ENCODE measurements at places on chromosomes 13 and 19.

DNA sequence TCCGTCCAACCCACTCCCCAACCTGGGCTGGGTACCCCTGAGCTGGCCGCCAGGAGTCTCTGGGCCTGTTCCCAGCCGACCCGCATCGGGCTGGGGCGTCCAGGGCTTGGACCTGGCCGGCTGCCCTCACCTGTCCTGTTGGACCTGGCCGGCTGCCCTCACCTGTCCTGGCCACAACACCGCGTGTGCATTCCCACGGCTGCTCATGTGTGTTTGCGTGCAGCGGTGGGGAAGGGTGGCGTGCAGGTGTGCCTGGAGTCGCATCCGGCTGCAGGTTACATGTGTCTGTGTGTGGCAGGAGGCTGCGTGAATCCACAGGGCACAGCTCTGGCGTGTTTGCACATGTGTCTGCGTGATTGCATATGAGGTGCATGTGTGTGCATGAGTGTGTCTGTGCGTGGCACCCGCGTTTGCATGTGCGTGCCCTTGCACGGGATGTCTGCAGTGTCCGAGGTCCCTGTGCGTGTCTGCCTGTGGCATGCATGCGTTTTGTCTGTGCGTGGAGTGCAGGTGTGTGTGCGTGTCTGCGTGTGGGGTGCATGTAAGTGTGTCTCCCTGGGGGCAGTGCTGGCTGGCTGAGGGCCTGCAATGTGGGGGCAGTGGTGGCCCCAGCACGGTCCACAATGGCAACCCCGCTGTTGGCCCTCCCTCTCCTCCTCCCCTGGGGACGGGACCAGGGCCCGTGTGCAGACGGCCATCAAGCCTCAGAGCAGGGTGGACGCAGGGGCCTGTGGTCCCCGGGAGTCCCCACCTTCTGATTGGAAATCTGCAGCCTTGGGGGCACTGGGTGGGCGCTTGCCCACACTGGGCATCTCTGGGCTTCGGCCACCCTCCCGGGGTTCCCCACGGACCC lies 3.4 kb downstream of the EFNA2 start:
- DNase-seq, result no peak

DNA sequence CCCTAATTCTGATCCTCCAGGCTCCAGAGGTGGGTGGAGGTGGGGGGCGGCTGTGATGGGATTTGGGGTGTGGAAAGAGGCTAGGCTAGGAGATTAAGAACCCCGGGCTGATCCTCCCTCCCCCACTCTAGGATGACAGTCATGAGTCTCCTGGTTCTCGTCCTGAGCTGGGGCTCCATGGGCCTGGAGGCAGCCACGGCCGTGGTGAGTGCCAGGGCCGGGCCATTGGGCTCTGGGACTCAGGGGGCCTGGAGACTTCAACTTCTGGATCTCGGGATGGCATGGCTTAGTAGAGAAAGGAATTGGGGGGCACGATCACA lies 13.9 kb downstream of the TTYH1 start:
- DNase-seq, result no peak

GRCh38 chr13:110240352-110240751 lies 66.6 kb downstream of the COL4A1 start:
- DNase-seq, result no peak

GRCh38 chr13:41696163-41697003 lies 239.0 kb downstream of the RGCC start:
- no peak for DNase-seq

GRCh38 chr19:38684078-38684861 lies 36.8 kb downstream of the ACTN4 start:
- DNase-seq, result no peak

GRCh38 chr19:51439021-51439465 lies 19.2 kb downstream of the SIGLEC8 start:
- DNase-seq, result no peak

DNA sequence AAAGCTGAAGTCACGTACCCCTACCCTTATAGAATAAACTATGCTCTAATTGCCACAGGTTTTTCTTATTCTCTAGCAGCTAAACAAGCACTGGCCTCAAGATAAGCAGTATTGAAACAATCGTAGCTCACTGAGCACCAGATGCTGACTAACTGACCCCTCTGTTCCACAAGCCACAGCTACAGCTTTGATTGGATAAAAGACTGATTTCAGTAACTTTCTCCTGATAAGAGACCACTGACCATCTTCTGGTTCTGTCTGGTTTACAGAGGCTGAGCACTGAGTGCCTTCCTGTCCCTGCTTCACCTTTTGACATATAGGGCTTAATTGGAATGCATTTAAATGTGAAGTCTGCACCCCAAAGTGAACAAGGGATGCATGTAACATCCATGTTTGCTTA lies 8.4 kb upstream of the RAP2A start:
- DNase-seq, result no peak

GRCh38 chr19:48484247-48484893 lies 15.2 kb downstream of the CYTH2 start:
- no peak for DNase-seq

- no peak for DNase-seq
These were observed 2.7 kb downstream of the B3GNT3 start for GRCh38 chr19:17797424-17798201.

DNA sequence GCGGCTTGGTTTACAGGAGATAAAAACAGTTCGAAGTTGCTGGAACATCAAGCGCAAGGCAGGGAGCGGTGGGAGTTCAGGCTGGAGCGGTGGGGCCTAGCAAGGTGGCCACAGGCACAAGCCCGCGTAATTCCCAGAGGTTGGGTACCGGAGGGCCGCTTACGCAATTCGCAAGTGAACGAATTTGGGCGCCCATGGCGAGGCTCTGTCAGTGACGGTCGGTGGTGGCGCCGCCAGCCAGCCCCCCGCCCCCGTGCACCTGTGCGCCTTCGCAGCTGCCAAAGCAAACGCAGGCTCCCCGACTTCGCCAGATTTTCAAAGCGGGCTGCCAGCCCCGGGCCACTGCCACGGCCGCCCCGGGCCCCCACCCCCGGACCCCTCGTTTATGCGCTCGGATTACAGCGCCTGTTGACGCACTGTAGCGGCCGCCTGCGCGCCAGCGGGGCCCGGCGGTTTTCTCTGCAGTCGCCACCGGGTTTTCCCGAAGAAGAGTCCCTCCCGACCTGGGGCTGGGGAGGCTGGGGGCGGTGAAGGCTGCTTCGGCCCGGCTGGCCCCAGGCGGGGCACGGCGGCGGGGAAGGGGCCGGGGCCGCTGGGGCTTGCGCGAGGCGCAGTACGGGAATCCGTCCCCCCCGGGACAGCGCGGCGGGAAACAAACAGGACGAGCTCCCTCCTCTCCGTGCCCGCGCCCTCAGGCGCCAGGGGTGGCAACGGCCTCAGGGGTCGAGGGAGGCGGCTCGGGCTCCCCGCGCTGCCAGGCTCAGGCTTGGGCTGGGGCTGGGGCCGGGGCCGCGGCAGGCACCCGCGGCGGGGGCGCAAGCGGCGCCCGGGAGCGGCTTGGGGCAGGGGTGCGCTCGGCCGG lies 709 bp downstream of the N4BP2L1 start:
- DNase-seq, result peak; percentile 37

DNA sequence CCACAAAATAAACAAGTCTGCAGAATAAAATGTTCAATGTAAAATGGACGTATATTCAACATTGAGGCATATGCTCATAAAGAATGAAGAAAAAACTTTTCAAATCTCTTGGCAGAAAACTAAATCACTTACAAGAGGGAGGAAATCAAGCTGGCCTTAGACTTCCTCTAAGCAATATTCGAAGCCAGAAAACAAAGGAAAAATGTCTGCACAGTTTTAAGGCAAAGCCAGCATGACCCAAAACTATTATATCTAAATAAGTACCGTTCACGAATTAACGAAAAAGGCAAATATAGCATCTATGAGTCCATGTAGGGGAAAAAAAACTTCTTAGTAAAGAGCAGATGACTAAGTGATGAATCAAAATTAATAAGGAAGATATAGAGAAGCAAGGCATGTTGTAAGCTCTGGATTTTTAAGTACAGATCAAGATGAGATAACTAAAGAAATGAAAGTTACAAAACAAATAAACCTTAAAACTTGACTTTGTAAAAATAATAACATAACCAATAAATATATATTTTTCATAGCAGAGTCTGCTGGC lies 101.3 kb downstream of the KCNRG start:
- no peak for DNase-seq

DNA sequence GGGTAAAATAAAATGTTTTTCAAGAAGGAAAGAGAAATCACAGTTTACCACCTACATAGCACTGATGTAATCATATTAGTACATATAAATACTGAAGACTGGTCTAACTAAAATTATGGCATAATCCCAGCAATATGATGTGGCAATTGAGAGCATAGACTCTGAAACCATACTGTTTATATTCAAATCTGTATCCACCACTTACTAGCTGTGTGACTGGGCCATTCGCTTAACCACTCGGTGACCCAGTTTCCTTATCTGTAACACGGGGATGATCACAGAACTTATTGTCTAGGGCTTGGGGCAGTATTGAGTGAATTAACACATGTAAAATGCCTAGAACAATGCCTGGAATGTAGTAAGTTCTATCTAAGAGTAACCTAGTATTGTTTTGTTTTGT lies 13.1 kb upstream of the GTF3A start:
- no peak for DNase-seq

DNA sequence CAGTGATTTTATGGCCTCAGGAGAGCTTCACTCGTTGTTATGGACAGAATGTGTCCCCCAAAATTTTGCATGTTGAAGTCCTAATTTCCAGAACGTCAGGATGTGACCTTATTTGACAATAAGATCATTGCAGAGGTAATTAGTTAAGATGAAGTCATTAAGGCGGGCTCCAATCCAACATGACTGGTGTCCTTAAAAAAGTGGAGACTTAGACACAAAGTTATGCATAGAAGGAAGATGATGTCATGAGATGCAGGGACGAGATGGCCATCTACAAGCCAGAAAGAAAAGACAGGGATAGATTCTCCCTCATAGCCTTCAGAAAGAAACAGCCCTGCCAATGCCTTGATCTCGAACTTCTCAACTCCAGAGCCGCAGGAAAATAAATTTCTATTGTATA lies 25.8 kb upstream of the SPATA13 start:
- DNase-seq, result no peak

- DNase-seq, result no peak
These were observed 63.1 kb downstream of the SLITRK1 start for GRCh38 chr13:83819156-83819555.

DNA sequence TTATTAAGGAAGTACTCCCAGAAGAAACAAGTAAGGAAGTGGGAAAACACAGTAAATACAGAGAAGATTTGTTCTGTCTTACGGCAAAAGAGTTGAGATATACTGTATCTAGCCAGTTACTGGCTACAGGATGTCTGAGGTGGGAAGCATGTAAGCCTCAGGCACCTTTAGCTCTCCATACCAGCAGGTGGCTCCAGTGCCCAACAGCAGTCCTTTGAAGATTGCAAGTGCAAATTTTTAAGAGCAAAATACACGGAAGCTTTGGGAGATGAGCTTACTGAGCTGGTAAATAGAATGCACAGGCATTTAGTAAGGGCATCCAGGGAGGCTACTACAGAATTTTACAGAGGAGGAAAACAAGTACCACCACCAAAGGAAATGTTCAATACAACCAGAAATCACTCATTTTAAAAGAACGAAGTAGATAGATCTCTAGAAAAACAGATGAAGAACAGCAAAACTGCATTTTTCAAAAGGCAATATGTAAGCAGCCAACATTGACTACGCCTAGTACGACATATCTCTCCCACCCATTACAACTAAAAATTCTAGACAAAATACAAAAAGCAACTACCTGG lies 57.9 kb upstream of the VSTM2B start:
- no peak for DNase-seq

- no peak for DNase-seq
These were observed 3.0 kb upstream of the CCNP start for GRCh38 chr19:40229484-40229883.

DNA sequence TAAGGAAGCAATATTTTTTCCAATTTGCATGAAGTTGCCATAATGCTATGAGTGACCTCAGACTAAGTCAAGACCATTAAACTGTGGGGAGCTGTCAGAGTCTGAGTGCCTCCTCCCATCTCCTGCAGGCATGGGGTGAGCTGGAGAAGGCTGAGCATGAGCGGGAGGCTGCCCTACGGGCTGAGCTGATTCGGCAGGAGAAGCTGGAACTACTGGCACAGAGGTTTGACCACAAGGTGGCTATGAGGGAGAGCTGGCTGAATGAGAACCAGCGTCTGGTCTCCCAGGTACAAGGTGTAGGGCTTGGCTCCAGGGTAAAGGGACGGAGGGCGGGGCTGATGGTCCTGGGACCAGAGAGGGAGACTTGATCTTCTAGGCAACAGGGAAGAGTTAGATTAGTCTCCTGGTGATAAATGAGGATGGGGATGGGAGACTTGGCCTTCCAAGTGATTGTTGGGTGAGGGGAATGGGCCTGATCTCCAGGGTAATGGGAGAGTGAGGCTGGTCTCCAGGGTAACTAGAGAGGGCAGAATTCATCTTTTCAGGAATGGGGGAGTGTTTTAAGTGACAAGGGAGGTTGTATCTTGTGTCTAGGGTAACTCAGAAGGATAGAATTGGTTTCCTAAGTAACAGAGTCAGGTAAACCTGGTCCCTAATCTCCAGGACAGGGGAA lies 36.0 kb downstream of the SPTBN4 start:
- no peak for DNase-seq

DNA sequence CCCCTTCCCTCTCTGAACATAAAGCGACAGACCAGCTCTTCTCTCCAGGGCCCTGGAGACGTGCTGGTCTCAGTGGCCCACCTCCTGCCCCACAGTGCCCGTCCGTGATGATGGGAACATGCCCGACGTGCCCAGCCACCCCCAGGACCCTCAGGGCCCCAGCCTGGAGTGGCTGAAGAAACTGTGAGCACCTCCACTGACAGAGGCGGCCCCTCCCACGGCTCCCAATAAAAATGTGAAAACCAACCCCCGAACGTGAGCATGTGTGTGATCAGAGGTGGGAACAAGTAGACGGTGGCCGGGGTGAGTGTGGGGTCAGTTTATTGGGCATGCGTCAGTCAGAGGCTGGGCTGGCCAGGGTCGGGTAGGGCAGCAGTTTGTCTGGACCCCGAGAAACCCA lies 4.1 kb downstream of the NDUFA3 start:
- no peak for DNase-seq
